Activated T-cell treated with anti-CD3 and anti-CD28 coated beads, Interleukin-2, amount 50 U/mL, for 24 hours (primary cell): ENCODE measurements at places on chromosomes 12 and 14.

DNA sequence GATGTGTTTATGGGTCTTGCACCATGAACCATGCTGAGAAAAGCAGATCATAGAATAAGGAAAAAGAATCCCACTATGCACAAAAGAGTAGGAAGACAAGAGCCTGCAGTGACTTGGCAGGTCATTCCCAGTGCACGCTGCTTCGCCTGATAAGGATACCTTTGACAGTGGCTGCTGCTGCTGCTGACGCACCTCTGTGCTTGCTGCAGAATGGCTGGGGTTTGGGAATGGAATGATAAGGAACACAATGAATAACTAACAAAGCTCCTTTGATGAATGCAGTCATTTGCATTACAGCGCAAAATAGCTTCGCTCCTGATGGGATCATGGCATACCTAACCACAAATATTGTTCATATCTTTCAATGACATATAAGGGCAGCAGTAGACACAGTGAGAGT, 278.7 kb downstream of the PDZRN4 start:
- DNase-seq = no peak

DNA sequence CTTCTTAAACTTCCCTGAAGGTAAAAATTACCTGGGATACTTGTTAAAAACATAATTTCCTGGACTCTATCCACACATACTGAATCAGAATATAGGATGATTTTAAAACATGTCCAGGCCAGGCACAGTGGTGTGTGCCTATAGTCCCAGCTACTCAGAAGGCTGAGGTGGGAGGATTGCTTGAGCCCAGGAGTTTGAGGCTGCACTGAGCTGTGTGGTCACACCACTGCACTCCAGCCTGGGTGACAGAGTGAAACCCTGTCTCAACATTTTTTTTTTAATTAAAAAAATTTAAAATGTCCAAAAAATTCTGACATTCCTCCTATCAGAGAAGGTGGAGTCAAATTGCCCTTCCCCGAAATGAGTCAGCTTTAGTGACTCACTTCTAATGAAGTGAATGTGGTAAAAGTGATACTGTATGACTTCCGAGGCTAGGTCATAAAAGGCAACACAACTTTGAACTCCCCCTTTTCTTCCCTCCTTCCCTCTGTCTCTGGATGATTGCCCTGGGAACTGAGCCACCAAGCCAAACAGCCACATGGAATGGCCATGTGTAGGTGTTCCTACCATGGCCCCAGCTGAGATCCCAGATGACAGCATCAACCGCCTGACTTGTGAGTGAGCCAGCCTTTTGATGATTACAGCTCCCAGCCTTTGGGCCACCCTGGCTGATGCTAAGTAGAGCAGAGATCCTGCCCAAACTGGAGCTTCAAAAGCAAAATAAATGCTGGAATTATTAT, 36.3 kb downstream of the LIMA1 start:
- DNase-seq = peak; percentile 62

DNA sequence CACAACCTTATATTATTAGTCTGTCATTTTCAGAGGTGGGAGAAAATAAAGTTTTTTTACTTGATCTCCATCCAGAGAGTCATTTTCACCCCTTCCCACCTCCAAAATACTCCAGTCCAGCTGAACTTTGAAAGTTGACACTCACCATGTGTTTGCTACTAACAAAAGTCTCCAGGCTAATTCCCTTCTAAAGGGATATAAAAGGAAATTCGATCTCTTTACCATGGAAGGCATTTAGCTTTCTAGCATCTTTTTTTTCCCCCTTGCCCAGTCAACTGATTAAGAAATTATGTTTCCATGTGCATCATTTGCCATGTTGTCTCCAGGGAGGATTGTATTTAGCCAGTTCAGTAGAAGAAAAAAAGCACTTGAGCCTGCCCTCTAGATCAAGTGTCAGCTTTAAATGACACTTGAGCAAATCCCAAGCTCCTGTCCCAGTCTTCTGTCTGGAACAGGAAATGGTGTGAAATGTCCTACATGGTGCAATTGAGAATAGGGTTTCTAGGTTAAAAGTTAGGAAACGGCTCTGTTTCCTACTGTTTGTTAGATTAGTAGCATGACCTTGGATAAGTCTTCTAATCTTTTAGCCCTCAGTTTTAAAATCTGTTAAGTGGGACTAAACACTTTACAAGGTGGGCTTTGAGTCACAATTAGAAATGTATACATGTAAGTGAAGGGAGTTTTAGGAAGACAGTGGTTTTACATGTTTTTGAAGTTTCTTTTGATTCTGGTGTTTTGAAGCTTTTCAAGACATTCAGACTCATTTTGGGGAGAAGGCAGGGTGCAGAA, 67.2 kb downstream of the GNS start:
- no peak for DNase-seq

GRCh38 chr12:57489157-57489641, 1.3 kb downstream of the MARS1 start:
- no peak for DNase-seq

DNA sequence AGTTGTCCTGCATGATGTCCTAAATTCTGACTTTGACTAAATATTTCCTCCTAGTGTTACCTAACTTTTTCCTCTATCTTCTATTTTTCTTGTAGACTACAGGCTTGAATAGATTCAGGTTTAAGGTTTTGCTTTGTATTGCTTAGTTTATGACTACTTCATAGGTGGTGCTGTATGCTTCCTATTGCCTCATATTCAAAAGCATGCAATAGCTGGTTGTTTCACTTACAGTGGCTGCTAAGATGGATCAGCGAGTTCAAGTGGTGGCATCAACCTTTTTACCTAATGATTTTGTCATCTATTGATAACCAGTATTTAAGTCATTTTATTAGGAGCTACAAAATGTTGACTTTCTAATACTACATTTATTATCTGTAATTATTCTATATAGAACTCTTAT, 36.3 kb upstream of the BICD1 start:
- DNase-seq = no peak

- no peak for DNase-seq
Observed at GRCh38 chr12:14853961-14854360, 10.6 kb upstream of the ART4 start.

- DNase-seq = no peak
Observed at GRCh38 chr14:59354666-59355065, 110.5 kb downstream of the GPR135 start.

GRCh38 chr14:93132472-93133065, 16.8 kb upstream of the ITPK1 start:
- no peak for DNase-seq

- DNase-seq = no peak
Observed at GRCh38 chr12:94033101-94033500, 115.3 kb upstream of the PLXNC1 start.

GRCh38 chr14:65239938-65240296, 137.6 kb upstream of the MAX start:
- DNase-seq = no peak

DNA sequence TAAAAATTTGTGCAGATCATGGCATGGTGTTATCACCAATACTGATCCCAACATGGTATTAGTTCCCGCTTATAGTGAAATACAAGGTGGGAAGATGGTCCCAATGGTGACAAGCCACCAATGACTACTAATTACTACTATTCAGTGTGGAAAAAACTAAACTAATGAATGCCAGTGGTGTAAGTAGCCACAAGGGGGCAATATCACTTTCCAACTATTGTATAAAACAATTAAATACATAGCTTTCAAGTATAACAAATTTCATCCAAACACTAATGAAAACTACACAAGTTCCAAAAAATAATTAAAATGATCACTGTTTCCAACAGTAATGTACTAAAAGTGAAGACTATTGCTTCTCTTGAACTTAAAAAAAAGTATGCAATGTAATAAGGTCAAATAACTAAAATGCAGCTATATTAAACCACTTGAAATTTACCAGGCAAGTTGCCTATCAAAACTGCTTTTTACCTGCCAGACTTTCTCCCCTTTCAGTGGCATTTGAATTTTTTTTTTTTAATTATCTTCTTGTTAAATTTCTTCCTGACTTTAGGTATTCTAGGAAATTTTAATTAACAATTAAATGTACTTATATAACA, 58.0 kb downstream of the PAPLN start:
- no peak for DNase-seq

DNA sequence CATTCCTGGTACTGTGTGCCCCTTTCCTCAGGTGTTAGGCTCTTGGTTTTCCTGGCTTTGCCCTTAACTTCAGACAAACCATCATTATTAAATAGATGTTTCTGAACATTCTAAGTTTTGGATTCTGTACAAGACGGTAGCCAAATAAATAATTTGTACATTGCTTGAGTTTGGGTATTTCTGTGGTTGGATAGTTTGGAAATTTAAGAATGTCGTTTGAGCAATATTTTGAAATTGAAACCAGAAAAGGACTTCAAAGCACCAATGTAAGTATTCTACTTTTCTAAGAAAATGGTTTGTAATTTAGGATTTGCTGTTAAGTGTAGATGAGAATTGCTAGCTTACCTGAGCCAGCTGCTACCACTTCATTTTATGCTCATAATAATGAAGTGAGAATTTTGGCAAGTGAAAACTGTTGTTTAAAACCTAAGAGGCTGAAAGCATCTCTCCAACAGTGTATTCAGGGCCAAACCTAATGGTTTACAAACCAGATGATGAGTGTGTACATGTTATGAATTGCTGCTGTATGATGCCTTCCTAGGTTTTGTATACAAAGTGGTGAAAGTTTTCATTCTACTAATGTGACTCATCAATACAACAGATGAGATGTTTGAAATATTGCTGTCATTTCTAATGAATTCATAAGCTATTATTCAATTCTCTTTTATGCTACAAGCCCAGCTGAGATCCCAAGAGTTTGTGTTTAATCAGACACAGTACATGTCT, 181.5 kb upstream of the PRKD1 start:
- DNase-seq = no peak

GRCh38 chr14:104975481-104976197, 2.5 kb downstream of the AHNAK2 start:
- no peak for DNase-seq
